ENCODE measurements at places on chromosomes 16 and 17.
A peak's percentile ranks its signal among the peaks of the same experiment; 100 is the strongest.

- no peak for DNase-seq
Observed at GRCh38 chr16:30359871-30360170, 4.7 kb upstream of the CD2BP2 start.

GRCh38 chr16:17474572-17474971 lies 3.8 kb upstream of the XYLT1 start:
- no peak for DNase-seq

DNA sequence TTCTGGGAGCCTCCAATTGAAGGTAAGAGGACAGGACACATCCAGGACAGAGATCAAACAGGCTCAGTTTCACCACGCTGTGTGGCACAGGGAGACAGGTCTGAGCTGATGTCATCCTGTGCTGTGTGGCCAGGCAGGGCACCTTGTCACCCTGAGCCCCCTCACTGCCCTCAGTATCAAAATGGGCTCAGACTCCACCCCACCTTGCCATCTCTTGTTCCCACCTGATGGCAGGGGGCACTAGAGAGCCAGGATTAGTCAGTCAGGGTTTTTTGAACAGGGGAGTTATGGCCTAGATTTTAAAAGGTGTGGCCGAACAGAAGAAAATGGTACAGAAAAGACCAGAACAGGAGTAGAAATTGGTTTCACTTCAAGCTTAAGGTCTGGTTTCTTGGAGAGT lies 2.6 kb downstream of the KAT2A start:
- DNase-seq: no peak

DNA sequence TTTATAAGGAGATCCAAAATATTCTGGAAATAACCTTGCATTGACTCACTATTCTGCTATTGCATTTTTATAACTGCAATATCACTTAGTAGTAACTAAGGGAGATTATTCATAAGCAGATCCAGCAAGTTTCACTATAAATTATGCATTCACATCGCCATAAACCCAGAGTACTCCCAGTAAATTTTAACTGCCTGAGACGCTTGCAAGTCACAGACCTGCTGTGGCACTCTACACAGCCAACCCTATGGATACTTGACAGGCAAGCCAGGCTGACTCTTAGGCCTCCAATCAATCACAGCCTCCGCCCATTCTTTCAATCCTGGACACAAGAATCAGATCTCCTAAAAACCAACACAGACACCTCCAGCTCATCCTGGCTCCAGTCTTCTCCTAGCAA lies 28.2 kb downstream of the USP31 start:
- DNase-seq: no peak

GRCh38 chr17:43368740-43369506 lies 29.9 kb upstream of the ARL4D start:
- peak; percentile 84 for DNase-seq

GRCh38 chr16:11315510-11315909 lies 29.7 kb upstream of the RMI2 start:
- DNase-seq: no peak

DNA sequence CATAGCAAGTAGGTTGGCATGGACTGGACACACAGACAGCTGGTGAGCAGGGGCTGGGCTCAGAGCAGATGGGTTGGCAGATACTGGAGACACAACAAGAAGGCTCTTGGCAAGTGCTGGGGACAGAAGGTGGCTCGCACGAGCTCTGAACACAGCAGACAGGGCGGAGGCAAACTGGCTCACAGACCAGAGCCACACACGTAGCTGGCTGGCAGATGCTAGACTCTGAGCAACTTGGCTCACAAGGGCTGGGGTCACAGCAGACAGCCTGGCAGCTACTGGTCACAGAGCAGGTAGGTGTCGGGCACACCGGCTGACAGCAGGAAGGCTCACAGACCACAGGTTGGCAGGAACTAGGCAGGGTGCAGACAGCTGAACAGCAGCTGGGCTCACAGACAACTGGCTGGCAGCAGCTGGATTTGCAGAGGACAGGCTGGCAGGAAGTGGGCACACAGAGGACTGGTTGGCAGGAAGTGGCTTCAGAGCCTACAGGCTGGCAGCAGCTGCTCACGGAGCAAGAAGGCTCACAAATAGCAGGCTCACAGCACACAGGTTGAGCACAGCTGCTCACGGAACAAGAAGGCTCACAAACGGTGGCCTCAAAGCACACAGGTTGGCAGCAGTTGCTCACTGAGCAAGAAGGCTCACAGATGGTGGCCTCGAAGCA lies 725 bp downstream of the KRTAP16-1 start:
- DNase-seq: no peak

- no peak for DNase-seq
Observed at GRCh38 chr17:17492571-17492970, 3.6 kb downstream of the RASD1 start.

DNA sequence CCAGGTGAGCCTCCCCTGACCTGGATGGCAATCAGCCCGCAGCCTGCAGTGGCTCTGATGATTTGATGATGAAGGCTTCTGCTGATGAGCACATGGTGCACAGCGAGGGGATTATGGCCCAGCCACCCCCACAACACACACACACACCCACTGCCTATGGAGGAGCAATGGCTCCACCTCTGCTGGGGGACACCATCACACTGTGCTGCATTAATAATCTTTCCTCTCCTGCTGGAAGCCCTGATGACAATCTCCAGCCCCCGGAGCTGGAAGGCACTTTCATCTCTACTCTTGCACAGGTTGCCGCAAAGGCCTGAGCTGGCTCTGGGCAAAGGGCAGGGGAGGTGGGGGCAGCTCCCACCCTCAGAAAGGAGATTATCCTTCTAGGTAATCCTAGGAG lies 79.9 kb downstream of the PLXDC1 start:
- DNase-seq: no peak

- DNase-seq: no peak
Observed at GRCh38 chr17:16980061-16980460, 8.1 kb upstream of the TNFRSF13B start.

DNA sequence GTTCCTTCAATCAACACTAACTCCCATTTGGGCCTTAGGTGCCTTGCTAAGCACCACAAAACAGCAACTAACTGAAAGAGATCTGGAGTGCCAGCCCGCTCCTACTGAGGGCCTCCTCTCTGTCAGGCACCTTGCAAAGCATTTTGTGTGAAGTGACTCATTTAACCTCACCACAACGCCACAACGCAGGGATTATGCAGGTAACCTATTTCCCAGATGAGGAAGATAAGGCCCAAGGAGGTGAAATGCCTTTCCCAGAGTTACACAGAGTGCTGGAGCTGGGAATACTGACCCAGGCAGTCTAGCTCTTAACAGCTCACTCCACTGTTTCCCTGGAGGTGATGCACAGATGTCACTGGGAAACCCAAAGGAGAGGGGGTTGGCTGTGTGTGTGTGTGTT lies 32.8 kb downstream of the DRC3 start:
- no peak for DNase-seq
